ENCODE measurements at places on chromosomes 5 and 9.

GRCh38 chr9:18806232-18807080 is 226.6 kb downstream of the SAXO1 start:
- DNase-seq, result no peak

DNA sequence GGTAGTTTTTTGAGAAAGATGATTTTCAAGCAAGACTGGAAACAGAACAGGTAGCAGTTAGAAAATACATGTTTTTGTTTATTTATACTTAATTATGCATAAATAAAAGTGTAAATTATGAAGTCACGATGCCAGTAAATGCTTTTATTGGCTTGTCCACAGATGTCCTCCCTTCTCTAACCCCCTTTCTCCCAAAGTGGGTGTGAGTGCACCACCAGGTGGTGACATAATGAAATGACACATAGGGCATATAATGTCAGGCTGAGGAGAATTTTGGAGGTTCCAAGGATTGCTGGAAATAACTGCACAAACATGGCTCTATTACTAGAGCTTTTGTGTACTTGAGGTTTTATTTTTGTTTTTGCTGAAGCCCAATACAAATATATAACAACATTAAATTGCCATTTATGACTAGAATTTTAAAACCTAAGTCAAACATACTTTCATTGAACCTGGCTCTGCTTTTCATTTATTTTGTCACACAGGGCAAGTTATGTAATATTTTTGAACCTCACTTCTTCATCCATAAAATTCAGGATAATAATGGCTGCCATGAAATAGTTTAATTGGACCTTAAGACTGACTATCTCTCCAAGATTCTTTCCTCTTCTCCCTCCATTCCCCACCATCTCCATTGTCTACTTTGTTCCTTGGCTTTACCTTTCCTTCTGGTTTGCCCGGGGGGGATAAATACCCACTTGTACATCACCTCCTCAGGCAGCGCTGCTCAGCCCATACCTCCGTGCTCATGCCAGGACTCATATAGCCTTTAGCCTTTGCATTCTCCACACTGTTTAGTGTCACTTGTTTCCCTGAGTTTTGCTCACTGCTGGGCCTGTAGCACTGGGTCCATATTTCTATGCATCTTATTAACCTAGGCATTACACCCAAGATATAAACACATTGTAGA is 168.8 kb downstream of the PDE4D start:
- DNase-seq, result peak; percentile 55

- peak; percentile 51 for DNase-seq
These were observed 281.0 kb downstream of the RASEF start for GRCh38 chr9:82781921-82782392.

- DNase-seq, result peak; percentile 67
These were observed 45.6 kb upstream of the SLC25A51 start for GRCh38 chr9:37949576-37949975.

DNA sequence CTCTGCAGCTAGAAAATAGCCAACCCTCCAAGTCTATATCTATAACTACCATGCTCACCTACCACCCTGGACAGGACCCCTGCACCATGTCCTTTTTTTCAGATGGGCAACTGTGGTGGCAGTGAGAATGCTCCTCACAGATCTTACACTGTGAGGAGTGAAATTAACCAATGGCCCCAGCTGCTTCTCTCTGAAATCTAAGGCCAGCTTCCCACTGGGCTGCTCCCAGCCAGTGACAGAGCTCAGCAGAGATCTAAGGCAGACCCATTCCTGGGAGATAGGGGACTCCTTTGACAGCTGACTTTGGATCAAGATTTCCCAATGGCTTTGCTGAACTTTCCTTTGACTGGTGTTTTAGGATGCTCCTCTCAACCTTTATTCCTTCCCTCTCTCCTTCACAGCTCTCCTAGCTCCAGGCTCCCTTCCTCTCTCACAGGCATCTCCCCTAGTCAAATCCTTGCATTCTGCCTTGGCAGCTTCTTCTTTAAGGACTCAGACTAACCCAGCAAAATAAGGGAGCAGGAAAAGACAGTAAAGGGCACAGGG is 1.6 kb upstream of the ARAP3 start:
- DNase-seq, result no peak

- no peak for DNase-seq
These were observed 99.4 kb upstream of the TARS1 start for GRCh38 chr5:33341351-33341750.

- DNase-seq, result no peak
These were observed 9.3 kb downstream of the HAVCR1 start for GRCh38 chr5:157049605-157050004.

DNA sequence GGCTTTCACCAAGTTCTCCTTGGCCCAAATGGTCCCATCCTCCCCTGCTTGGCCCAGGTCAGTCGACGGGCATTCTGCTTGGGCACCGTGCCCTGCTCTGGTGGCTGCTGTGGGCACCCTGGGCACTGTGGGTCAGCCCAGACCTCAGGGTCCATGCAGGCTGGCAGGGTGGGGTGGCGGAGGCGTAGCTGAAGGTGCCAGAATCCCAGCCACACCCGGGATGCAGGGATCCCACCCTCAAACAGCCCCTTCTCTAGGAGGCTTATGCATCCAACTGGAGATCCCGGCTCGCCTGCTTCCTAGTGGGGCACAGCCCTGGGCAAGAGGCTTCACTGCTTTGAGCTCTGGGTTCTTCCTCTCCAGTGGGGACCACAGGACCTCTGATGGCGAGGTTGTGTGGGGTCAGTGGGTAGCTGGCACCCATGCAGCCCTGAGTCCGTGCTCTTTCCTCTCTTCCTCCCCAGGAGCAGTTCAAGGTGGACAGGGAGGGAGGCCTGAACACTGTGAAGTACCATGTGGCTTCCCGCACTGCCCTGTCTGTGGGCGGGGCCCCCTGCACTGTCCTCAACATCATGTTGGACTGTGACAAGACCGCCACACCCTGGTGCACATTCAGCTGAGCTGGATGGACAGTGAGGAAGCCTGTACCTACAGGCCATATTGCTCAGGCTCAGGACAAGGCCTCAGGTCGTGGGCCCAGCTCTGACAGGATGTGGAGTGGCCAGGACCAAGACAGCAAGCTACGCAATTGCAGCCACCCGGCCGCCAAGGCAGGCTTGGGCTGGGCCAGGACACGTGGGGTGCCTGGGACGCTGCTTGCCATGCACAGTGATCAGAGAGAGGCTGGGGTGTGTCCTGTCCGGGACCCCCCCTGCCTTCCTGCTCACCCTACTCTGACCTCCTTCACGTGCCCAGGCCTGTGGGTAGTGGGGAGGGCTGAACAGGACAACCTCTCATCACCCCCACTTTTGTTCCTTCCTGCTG is 9.4 kb downstream of the B4GALT7 start:
- DNase-seq, result no peak

All from astrocyte of the hippocampus (primary cell).